ENCODE measurements at places on chromosomes 5 and 9.

DNA sequence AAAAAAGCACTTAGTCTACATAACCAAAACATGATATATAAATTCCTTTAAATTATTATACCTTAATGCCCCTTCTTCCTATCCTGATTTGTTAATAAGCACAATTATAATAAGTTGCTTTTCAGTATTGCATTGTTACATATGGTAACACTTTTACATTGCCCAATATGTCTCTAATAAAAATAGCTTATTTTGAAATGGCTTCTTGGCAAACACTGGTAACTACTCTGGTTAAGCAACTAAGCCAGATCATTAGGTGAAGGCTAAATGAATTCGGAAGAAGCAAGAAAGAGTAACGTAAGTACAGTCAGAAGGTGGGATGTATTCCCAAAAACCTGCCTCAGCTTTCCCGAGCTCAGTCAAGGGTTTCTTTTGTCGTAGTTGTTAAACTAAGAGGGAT, 85.3 kb downstream of the TTC39B start:
- DNase-seq, result no peak

- DNase-seq, result no peak
Observed at GRCh38 chr5:111472096-111472495, 40.2 kb downstream of the STARD4 start.

GRCh38 chr5:180439911-180440769, 54.0 kb upstream of the CNOT6 start:
- no peak for DNase-seq

DNA sequence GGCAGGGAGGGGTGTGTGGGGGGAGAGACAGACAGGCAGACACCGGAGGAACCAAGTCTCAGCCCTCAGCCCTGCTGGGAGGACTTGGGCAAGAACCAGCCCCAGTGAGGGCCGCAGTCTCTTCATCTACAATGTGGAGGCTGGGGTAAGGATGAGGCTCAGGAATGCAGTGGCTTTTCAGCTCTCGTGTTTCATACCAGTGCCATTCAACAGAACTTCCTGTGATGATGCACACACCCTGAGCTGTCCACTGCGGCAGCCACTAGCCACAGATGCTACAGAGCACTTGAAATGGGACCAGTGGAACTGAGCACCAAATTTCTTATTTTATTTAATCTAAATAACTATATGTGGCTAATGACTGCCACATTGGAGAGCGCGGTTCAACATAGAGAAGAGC, 10.7 kb downstream of the CAMK2A start:
- DNase-seq, result no peak

GRCh38 chr9:116549786-116550660, 137.1 kb upstream of the TRIM32 start:
- no peak for DNase-seq

DNA sequence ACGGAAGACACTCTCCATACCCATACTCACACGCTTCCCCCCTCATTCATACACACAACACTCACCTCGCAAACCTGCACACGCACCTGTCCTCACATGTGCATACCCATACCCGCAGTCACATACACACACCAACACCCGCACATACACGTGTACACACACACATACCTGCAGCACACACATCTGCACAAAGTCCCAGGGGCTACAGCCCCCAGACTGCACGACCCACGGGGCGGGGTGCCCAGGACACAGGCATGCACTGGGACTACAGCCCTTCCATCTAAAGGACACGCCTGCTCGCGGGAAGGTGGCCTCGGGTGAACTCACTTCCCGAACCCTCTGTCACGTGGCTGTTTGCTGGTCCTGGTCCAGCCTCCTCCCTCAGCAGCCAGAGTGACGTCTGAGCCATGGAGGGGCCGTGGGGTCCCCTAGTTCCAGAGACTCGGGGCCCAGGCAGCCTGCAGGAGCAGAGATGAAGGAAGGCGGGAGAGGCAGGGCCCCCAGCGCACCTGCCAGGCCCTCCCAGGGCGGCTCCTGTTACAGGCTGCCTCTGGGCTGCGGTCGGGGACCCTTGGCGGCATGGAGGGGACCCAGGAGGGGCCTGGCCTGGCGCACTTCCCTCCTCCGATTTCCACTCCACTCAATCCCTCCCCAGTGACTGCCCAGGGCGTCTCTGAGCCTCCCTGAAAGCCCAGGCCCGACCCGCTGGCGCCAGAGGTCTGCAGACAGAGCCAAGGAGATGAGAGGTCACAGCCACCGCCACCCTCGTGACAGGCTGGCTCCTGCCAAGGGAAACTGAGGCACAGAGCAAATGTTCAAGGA, 8.1 kb downstream of the SLC12A7 start:
- DNase-seq, result peak; percentile 84

DNA sequence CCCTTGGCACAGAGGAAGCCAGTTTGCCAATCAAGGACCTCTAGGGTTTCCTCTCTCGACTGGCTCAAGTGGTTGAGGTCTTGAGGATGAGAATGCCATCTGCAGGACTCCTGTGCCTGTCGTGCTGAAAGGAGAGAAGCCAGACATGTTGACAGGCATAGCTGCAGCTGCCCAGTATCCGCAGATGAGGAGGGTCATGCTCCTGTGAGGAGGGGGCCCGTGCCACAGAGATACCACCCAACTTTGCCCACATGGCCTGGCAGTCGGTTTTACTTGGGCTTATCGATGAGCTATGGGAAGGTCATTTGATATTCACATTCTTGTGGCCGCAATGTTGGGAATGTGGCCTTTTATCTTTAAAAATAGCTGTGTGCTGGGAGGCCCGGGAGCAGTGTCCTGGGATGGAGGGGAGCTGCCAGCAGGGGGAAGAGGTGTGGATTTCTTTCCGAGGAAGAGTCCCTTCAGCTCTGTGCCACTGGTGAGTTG, 17.4 kb downstream of the FRMPD1 start:
- DNase-seq, result no peak

- no peak for DNase-seq
Observed at GRCh38 chr5:62607615-62608014, 29.0 kb downstream of the LRRC70 start.

GRCh38 chr9:114791736-114792135, 14.1 kb downstream of the TNFSF15 start:
- no peak for DNase-seq

GRCh38 chr5:172802567-172803176, 31.4 kb upstream of the ERGIC1 start:
- DNase-seq, result no peak

All from right atrium auricular region (tissue), 2 donors.